Progenitor cell of endocrine pancreas (in vitro differentiated cells): ENCODE measurements at places on chromosomes 7 and 10. TPM values are rescaled to one million over a fixed set of nuclear protein-coding genes. Genes with fewer than 3 reads are reported as not detected.

DNA sequence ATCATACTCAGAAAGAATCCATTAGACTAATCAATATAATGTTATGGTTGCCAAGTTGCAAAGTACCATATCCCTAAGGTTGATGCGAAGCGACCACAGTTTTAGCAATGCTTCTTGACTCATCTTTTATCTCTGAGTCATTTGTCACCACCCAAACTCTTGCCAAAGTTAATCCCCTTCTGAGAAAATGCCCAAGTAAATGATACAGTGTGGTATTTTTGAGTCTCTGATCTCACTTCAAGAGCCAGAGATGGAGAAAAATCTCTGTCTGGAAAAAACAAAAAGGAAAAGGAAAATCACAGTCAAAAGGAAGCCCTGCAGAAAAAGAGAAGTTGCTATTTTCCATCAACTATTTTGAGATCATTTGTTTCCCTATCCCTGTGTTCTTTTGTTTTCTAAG, 26.7 kb upstream of the OTUD1 start:
- peaks cover 6% of the 10 kb centered on the region for H3K27me3 ChIP-seq
- no peak overlapping the region for H3K27ac ChIP-seq
- H3K4me3 ChIP-seq: no peak overlapping the region
- no peaks in the 10 kb centered on the region for H3K36me3 ChIP-seq
- peaks cover under 1% of the 10 kb centered on the region for H3K4me1 ChIP-seq
- DNase-seq: no peak

DNA sequence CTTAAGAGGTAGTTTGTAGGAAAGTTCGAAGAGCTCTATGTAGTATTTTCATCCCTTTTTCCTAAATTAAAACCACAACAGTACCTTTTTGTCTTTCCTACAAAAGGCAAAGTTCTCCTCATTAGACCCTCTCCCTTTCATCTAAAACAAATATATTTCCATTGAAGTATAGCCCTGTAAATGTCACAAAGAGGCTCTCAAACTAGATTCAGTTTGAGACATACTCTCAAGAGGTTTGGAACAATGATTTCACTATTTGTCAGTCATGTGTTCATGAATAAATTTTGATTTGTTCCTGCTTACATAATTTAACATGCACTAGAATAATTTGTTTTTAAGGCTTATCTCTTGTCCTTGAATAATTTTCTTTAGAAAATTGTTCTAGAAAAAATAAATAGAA, 12.2 kb downstream of the TAS2R16 start:
- no peak overlapping the region for H3K27ac ChIP-seq
- H3K36me3 ChIP-seq: no peaks in the 10 kb centered on the region
- no peak for DNase-seq
- no peaks in the 10 kb centered on the region for H3K27me3 ChIP-seq
- no peak overlapping the region for H3K4me3 ChIP-seq
- H3K4me1 ChIP-seq: no peaks in the 10 kb centered on the region

The ERV3-1 gene
- 69.0 and 77.2 TPM in 2 replicates for total RNA-seq

DNA sequence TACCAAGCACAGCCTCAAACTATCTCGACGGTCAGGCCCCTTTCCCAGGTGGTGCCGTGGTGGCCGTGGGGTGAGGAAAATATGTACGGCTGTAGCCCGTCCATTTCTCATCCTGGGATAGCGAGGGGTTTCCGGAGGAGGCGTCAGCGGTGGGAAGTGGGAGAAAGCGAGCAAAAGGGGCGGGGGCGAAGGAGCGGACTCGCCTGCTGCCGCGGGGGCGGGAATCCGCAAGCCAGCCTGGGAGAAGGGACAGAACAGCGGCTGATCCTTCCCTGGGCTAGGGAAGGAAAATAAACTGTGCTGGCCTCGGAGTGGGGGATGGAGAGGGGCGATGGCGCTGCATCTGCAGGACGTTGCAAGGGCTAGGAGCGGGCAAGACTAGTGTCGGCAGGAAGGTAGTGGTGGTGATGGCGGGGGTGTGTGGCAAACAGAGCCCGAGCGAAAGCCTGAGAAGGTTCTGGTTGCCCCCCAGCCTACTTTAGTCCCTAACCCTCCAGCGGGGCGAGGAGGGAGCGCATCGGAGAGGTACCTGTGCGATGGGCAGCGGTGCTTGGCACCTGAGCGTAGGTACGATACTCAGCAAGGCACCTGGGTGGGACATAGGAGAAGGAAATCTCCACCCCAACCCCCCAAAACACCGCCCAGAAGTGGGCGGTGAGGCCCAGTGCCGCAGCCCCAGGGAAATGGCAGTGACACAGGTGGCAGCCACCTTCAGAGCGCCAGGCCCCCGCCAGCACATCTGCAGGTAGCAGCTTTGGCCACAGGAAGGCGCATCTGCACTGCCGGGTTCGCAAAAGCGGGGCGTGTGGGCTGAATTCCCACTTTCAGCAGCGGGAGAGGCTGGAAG, 49.9 kb upstream of the STEAP1B start:
- peaks cover 10% of the 10 kb centered on the region for H3K4me1 ChIP-seq
- H3K27ac ChIP-seq: peak overlapping the region; percentile 92
- H3K4me3 ChIP-seq: peak overlapping the region; percentile 85

GRCh38 chr10:115674496-115674895, 581.3 kb downstream of the ATRNL1 start:
- no peak overlapping the region for H3K4me3 ChIP-seq
- no peaks in the 10 kb centered on the region for H3K4me1 ChIP-seq
- no peaks in the 10 kb centered on the region for H3K27me3 ChIP-seq
- no peaks in the 10 kb centered on the region for H3K36me3 ChIP-seq
- no peak overlapping the region for H3K27ac ChIP-seq

- H3K27me3 ChIP-seq: no peaks in the 10 kb centered on the region
- H3K27ac ChIP-seq: no peak overlapping the region
- DNase-seq: no peak
- no peaks in the 10 kb centered on the region for H3K36me3 ChIP-seq
- no peak overlapping the region for H3K4me3 ChIP-seq
- H3K4me1 ChIP-seq: peaks cover 22% of the 10 kb centered on the region
Observed at GRCh38 chr10:104247513-104248146, 7.1 kb upstream of the GSTO1 start.

GRCh38 chr7:106599343-106599698, 61.6 kb downstream of the CCDC71L start:
- H3K27ac ChIP-seq: peak overlapping the region; percentile 42
- DNase-seq: no peak
- H3K4me1 ChIP-seq: peaks cover 7% of the 10 kb centered on the region
- H3K36me3 ChIP-seq: no peaks in the 10 kb centered on the region
- H3K27me3 ChIP-seq: no peaks in the 10 kb centered on the region
- H3K4me3 ChIP-seq: no peak overlapping the region

GRCh38 chr7:76412249-76412648, 2.8 kb upstream of the SSC4D start:
- DNase-seq: no peak
- H3K27me3 ChIP-seq: peaks cover 5% of the 10 kb centered on the region
- H3K36me3 ChIP-seq: no peaks in the 10 kb centered on the region
- no peak overlapping the region for H3K27ac ChIP-seq
- no peak overlapping the region for H3K4me3 ChIP-seq
